ENCODE measurements at places on chromosomes 13 and 19.

GRCh38 chr13:24911133-24911908 is 147.4 kb downstream of the RNF17 start:
- no peak for DNase-seq

- no peak for DNase-seq
These were observed 110.8 kb upstream of the C1QTNF9B start for GRCh38 chr13:24007979-24008620.

DNA sequence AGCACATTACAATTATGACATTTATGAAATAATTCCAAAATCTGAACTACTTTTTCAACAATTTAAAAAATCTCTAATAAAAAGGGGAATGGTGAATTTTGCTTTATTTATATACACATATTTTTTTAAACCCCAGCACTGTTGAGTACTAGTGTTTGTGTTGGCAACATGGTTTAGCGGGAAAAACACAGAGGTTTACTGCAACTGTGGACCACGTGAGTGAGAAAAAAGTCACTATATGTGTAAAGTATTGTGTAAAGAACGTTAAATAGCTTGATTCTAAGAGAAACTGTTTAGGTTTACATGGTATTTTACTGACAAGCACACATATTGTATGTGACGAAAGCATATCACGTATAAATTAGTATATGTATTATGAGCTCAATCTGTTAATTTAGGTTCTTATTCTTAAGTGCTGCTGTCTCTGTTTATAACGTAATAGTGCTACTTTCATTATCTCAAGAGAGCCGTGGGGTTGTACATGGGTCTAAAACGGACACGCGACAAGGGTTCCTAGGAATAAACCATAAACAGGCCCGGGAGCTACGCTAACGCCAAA is 617 bp downstream of the SKA3 start:
- DNase-seq: no peak

DNA sequence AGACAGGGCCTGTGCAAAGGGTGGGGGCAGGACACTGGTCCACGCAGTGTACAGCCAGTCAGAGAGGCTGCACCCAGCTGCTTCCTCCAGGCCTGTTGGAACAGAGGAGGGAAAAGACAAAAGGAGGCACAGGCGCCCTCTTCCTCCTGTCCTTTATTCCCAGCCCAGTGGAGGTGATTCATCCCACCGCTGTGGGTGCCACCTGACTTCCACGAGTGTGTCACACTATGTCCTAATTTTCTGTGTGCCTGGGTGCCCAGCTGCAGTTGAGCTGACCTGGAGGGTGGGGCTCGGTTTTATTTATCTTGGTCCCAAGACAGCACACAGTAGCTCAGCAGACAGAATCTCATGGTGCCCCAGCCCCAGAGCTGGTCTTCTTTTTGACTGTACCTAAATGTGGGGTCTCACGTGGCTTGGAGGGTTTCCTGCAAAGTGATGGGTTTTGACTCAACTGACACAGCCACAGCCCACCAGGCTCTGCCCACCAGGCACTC is 9.0 kb downstream of the EPS15L1 start:
- no peak for DNase-seq

DNA sequence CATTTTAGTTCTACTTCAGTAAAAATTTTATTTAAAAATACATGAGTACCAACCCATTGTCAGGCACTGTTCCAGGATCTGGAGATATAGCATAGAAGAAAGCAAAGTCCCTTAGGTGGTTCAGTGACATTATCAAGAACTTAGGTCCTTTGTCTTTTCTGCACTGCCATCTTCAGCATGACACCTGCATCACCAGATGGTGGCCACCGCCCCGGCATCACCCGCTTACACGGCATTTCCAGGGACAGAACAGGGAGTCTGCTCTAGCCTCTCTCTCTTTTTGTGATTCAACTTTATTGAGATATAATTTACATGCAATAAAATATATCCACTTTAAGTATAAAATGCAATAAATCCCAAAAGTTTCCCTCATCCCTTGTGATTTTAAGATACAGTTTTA is 23.5 kb downstream of the DYRK1B start:
- DNase-seq: no peak

DNA sequence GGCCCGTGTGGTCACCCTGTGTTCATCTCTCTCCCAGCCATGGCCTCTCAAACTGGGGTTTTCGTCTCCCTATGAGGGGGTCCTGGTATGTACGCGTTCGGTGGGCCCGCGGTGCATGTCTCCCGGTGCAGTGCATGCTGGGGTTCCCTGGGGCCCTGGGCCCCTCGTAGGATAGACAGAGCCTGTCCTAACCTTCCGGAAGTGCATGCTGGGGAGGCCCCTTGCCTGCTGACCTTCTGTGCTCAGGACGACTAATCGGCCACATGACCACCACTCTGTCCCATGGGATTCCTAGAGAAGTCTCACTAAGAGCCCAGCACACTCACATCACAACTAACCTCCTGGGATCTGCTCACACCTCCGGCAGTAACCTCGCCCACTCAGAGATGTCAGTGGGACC is 4.9 kb upstream of the USE1 start:
- DNase-seq: no peak

DNA sequence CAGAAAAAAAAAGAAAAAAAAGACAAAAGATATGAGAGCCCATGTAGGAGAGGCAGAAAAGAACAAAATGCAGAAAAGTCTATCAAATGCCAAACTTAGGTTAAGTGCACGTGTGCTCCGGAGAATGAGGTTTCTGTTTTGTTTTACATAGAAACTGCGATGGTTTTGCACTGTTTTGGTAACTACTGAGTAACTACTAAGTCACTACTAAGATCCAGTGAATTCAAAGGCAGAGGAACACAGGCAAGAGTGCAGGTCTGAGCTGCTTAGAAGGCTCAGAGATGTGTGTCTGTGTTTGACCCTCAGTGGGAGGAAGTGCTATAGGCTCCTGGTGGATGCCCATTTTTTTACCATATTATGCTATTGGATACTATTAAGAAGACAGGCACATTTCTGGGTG is 299.3 kb downstream of the NDFIP2 start:
- no peak for DNase-seq

GRCh38 chr13:79908381-79908780 is 427.4 kb downstream of the NDFIP2 start:
- DNase-seq: no peak

DNA sequence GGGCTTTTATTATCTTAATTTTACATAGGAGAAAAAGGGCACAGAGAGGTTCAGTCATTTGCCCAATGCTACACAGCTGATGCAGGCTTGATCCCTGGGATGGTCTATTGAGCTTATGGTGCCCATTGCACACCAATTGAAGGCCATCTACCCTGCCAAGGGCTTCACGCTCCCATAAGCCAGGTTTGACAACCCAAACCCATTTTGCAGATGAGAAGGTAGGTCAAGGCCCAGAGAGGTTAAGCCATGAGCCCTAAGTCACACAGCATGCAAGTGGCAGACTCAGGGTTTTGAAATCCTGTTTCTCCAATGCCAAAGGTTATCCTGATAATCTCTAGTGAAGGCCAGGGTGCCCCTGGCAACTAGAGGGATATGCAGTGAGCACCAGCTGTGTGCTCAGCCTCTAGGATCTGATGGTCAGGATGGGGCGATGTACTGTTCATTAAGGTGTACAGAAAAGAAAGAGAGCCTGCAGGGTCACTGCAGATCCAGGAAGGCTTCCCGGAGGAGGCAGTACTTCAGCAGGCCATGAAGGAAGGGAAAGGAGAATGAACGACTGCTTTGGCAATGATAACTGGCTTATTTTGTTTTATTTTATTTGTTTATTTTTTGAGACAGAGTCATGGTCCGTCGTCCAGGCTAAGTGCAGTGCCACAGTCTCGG is 8.1 kb downstream of the CREB3L3 start:
- DNase-seq: no peak

DNA sequence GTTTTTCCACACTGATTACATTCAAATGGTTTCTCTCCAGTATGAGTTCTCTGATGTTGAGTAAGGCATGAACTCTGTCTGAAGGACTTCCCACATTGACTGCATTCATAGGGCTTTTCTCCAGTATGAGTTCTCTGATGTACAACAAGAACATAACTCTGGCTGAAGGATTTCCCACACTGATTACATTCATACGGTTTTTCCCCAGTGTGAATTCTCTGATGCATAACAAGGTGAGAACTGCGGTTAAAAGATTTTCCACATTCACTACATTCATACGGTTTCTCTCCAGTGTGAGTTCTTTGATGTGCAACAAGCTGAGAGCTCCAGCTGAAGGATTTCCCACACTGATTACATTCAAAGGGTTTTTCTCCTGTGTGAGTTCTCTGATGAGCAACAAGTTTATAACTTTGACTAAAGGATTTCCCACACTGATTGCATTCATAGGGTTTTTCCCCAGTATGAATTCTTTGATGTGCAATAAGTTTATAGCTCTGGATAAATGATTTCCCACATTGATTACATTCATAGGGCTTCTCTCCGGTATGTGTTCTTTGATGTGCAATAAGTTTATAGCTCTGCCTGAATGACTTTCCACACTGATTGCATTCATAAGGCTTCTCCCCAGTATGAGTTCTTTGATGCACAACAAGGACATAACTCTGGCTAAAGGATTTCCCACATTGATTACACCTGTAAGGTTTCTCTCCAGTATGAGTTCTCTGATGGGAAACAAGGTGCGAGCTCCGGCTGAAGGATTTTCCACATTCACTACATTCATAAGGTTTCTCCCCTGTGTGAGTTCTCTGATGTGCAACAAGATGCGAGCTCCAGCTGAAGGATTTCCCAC is 23.5 kb downstream of the ZNF180 start:
- no peak for DNase-seq

GRCh38 chr13:106467427-106468122 is 67.9 kb downstream of the EFNB2 start:
- no peak for DNase-seq

GRCh38 chr13:80168089-80168850 is 172.7 kb downstream of the SPRY2 start:
- no peak for DNase-seq

DNA sequence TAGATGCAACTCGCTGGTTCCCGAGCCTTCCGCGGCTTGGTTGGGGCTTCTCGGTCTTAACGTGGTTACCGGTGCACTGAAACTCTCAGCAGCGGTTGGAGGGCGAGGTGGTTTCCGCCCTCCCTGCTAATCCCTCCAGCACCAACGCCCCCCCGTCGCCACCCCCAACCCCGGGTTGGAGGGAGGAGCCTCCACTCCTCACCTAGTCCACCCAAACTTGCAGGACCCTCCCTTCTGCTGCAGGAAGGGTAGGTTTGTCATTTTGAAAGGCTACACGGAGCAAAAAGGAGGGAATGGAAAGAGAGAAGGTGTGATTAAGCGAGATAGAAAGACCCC is 465.0 kb downstream of the ITGBL1 start:
- no peak for DNase-seq

DNA sequence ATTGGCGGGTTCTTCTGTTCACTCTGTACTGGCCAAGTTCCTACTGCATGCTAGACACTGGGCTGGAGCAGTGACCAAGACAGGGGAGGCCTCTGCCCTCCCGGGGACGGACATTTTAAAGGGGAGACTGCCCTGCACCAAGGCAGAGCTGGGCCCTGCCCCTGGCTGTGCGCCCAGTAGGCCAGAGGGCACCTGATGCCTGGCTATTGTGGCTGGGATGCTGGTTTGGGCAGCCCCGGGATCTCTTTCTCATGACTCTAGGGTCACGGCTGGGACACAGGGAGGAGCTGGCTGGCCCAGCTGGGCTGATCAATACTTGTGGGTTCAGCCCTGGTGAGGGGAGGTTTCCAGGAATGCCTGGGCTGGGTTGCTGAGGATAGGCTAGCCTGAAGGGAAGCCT is 17.7 kb downstream of the LIPE start:
- DNase-seq: no peak

DNA sequence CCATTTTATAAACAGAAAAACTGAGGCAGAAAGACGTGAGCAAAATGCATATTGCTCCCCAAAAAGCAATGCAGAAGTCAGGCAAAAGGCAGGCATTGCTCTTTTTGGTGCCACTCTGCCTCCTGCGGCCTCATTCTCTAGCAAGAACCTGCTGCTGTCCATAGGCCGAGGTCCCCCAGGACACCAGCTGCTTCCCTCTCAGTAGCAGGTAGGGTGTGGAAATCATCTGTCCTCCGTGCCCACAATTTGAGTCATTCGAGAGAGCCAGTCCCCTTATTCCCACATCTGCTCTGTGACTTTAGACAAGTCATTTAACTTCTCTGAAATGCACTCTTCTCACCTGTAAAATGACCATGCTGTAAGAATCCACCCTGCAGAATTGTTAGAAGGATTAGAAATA is 50.0 kb downstream of the TNFRSF19 start:
- DNase-seq: no peak

- no peak for DNase-seq
These were observed 12.2 kb upstream of the HTR2A start for GRCh38 chr13:46909042-46909441.

- DNase-seq: no peak
These were observed 16.9 kb upstream of the TEX29 start for GRCh38 chr13:111303559-111303958.

DNA sequence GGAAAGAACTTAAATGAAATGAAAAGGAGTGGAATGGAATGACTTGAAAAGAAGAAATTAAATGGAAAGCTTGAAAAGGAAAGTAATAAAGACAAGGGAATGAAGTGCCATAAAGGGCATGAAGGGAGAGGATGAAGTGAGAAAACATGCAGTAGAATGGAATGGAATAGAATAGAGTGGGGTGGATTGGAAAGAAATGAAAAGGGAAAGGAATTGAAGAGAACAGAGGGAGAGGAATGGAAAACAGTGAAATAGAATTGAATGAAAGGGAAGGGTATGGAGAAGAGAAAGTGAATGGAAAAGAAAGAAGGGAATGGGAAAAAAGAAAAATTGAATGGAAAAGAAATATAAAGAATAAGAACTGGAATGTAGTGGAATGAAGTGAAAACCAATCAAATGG is 9.2 kb upstream of the ZNF180 start:
- DNase-seq: no peak

GRCh38 chr19:6378486-6378885 is 2.8 kb upstream of the PSPN start:
- no peak for DNase-seq

GRCh38 chr13:31437975-31438374 is 238.2 kb downstream of the B3GLCT start:
- no peak for DNase-seq

DNA sequence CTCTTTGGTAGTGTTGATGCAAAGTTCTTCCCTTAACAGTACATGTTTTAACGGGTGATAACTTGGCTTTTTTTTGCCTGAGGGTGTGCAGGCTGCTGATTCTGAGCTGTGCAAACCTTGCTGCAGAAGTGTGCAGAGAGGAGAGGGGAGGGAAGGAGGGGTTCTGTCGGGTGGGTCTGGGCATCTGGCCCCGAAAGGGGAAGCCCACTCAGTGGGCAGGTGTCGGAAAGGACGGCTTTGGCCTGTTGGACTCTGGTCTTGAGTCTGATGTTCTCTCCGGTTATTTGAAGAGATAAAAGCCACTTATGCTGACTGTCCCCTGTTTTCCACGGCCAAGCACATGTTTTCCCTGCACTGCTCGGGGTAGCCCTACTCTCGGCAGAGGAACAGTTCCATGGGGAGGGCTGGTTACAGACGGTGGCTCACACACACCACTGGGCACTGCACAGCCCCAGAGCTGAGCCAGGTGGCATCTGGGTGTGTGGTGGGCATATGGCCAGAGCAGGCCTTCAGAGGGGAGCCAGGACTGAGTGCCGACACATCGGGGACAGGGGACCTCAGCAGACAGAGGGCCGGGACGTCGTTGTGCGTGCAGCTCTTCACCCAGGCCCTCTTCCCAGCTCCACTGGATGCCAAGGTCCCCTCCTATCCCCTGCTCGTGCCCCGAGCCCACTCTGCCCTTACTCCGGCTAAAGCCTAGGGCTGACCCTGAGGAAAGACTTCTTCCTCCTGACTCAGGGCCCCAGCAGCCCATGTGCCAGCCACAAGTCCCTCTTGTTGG is 93.2 kb downstream of the TEX29 start:
- DNase-seq: no peak
